ENCODE measurements at places on chromosomes 3 and 15. TPM values are rescaled to one million over a fixed set of nuclear protein-coding genes. Genes with fewer than 3 reads are reported as not detected.

The GOLGA8J gene
- polyA plus RNA-seq: not detected

The CLDN11 gene
- polyA plus RNA-seq: 440 TPM

DNA sequence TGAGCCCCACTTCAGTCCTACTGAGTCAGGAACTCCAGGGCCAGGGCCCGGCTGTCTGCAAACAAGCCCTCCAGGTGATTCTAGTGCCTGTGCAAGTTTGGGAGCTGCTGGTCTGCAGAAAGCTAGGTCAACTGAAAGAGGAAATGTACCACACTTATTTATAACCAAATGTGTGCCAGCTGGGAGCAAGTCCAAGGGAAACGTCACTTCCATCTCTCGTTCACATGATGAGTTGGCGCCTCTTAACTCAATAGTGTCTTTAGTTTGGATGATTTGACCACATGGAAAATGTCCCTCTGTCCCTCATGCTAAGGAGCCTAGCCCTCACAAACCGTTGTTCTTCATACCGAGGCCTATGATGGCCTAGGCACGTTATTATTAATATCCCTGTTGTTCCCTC, 43.2 kb downstream of the GOLGA8S start:
- H3K4me3 ChIP-seq: no peak overlapping the region
- no peaks in the 10 kb centered on the region for H3K4me1 ChIP-seq
- H3K27me3 ChIP-seq: no peaks in the 10 kb centered on the region
- no peaks in the 10 kb centered on the region for H3K36me3 ChIP-seq
- no peak for DNase-seq
- H3K27ac ChIP-seq: no peak overlapping the region

DNA sequence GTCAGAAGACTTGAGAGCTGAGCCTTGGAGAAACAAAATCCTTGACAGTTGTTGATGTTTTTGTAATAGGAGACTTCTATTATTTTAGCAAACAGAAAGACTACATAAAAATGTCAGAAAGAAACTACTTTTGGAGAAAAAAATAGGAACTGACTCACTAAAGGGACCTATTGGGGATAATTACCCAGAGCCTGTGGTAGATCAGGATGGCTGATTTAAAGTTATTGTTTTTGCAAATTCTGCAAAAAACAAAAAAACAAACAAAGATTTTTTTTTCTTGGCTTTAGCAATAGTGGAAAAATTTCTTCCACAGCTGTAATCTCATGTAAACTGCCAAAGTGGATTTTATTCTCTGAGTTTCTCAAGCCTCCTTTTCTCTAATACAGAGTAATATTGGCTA, 101.5 kb upstream of the SATB1 start:
- no peaks in the 10 kb centered on the region for H3K27me3 ChIP-seq
- no peaks in the 10 kb centered on the region for H3K4me1 ChIP-seq
- no peaks in the 10 kb centered on the region for H3K36me3 ChIP-seq
- no peak overlapping the region for H3K4me3 ChIP-seq

DNA sequence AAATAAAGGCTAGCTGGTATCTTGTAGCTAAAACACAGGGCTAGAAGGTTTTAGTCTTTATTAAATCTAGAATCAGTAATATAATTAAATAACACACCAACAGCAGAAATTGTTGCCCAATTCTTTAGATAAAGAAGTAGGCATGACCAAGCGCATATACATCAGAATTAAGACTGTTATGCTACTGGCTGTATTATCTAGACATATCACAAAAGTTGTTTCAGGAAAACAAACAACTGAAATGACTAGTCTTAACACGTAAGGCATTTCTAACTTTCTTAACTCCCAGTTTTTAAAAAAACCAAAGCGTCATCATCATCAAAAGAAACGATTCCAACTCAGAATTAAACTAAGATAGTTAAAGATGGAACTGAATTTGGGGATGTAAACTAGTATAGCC, 55.4 kb downstream of the EMC4 start:
- no peak for DNase-seq
- no peaks in the 10 kb centered on the region for H3K4me1 ChIP-seq
- no peak overlapping the region for H3K27ac ChIP-seq
- no peak overlapping the region for H3K4me3 ChIP-seq
- no peaks in the 10 kb centered on the region for H3K36me3 ChIP-seq

- no peaks in the 10 kb centered on the region for H3K4me1 ChIP-seq
- H3K36me3 ChIP-seq: peaks cover 4% of the 10 kb centered on the region
- H3K4me3 ChIP-seq: no peak overlapping the region
Measured at GRCh38 chr3:131020122-131020693, 6.4 kb downstream of the ASTE1 start.

DNA sequence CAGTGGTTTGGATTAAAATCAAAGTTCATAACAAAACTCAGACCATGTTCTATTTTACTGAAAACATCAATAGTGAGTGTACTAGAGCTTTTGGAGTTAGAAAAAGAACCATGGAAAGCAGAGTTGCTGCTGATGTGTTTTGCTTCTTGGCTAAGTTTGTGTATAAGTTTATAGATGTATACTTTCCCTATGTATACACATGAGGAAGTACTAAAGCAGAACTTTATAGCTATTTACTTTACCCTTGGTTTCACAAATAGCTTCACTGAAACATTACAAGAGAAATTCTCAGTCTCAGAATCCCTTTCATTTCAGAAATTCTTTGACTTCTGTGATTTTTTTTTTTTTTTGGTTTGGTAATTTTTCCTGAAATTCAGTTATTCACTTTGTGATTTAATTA, 229.0 kb downstream of the PTPRG start:
- H3K27ac ChIP-seq: no peak overlapping the region
- no peaks in the 10 kb centered on the region for H3K36me3 ChIP-seq
- no peak for DNase-seq

The LHFPL4 gene
- polyA plus RNA-seq: 0.01 TPM

The WDR53 gene
- 9.8 TPM for polyA plus RNA-seq

The BOC gene
- polyA plus RNA-seq: 4.2 TPM

GRCh38 chr15:83207009-83207659, 489 bp downstream of the HDGFL3 start:
- H3K4me3 ChIP-seq: peak overlapping the region; percentile 81
- H3K27ac ChIP-seq: peak overlapping the region; percentile 87
- DNase-seq: peak; percentile 49
- no peaks in the 10 kb centered on the region for H3K36me3 ChIP-seq

DNA sequence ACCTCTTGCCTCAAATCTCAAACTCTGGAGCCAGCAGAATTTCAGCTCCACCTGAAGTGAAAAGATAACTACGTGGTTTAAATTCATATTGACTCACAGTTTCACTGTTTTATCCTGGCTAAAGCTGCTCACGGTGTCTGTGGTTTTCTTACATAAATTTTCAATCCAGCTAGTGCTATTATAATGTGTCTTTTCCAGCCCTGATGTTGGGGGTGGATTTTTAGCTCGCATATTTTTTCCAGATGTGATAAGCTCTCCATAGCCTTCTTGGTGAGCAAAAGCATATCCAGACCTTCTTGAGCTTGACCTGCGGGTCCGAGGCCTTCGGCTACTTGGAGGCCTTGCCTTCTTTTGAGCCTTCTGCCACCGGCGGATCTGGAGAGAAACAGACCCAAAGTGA, 239.3 kb downstream of the DTWD1 start:
- peak overlapping the region; percentile 53 for H3K27ac ChIP-seq
- H3K4me1 ChIP-seq: peaks cover 18% of the 10 kb centered on the region
- H3K27me3 ChIP-seq: no peaks in the 10 kb centered on the region

The FOXB1 gene
- not detected for polyA plus RNA-seq

The CCR9 gene
- polyA plus RNA-seq: not detected

DNA sequence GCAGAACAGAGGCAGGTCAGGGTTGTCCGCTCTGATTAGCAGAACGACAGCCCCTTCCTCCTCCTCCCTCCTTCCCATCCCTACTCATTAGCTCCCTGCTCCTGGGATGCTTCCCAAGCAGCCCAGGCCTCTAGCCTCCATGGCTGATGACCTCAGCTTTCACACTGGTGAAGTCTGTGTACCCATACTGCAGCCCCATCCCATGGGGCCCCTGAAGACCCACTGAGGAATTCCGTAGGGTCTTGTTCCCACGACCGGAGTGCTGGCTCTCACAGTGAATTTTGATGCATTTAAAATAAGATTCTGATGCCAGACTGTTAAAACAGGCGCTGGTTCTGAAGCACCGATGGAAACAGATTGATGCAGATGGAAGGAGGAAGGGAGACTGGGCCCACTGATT, 36.1 kb downstream of the GOLGA6A start:
- H3K36me3 ChIP-seq: peaks cover 7% of the 10 kb centered on the region
- DNase-seq: no peak
- peaks cover 13% of the 10 kb centered on the region for H3K4me1 ChIP-seq
- no peak overlapping the region for H3K27ac ChIP-seq

- no peaks in the 10 kb centered on the region for H3K36me3 ChIP-seq
- no peaks in the 10 kb centered on the region for H3K4me1 ChIP-seq
- H3K27ac ChIP-seq: no peak overlapping the region
- DNase-seq: peak; percentile 63
- no peak overlapping the region for H3K4me3 ChIP-seq
Measured at GRCh38 chr3:189393598-189393997, 221.8 kb downstream of the TPRG1 start.

- no peak overlapping the region for H3K4me3 ChIP-seq
- no peak overlapping the region for H3K27ac ChIP-seq
- H3K4me1 ChIP-seq: no peaks in the 10 kb centered on the region
- no peaks in the 10 kb centered on the region for H3K36me3 ChIP-seq
- no peaks in the 10 kb centered on the region for H3K27me3 ChIP-seq
- DNase-seq: peak; percentile 34
Measured at GRCh38 chr3:172557515-172558220, 34.4 kb upstream of the TNFSF10 start.

DNA sequence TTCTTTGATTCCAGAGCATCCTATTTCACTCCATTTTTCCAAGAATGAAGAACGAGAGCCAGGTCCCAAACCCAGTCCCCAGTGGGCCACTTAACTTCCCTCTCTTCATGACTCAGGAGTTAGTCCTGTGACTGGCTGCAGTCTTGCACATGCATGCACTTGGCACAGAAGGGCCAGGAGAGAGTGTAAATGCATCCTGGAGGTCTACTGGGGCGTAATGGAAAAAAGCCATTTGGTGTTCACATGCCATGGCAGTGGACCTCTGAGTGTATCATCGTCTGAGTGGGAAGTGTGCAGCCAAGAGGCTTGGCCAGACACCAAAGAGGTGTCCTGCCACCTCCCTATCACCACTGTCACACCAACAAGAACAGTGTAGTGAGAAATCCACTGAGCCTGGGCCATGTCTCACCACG, 15.1 kb upstream of the RFTN1 start:
- peaks cover 15% of the 10 kb centered on the region for H3K27me3 ChIP-seq
- H3K4me1 ChIP-seq: no peaks in the 10 kb centered on the region
- DNase-seq: no peak
- H3K36me3 ChIP-seq: no peaks in the 10 kb centered on the region
- H3K27ac ChIP-seq: no peak overlapping the region

DNA sequence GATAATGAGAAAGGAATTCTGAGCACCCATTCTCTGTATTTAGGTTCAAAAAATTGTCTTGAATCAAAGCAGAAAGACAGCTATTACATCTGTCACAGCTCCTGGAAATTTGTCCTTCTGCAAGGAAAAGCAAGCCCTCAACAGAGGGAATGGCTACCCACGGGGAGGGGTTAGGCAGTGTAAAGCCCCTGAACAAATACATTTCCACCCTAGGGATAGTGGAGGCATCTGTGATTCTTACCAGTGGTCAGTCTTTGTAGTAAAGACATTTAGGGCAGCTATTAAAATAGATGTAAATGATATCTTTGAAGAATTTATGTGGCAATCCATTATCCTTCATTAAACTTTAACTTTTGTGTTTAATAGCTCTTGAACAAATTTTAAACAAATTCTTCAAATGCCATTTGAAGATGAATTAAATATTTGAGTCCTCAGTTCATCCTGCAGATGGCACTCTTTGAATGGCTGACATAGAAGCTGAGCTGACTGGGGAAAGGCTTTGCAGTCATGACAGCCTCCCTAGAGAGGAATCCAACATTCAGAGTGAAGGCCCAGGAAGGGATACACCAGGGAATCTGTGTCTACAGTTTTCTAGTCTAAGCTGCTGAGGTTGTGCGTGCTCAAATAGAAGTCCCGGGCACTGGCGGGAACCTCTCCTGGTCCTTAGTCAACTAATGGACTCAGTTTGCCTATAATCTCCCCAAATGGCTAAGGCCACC, 359.7 kb upstream of the ROPN1 start:
- H3K27ac ChIP-seq: no peak overlapping the region
- no peak overlapping the region for H3K4me3 ChIP-seq
- no peaks in the 10 kb centered on the region for H3K36me3 ChIP-seq
- H3K4me1 ChIP-seq: no peaks in the 10 kb centered on the region
- H3K27me3 ChIP-seq: no peaks in the 10 kb centered on the region

DNA sequence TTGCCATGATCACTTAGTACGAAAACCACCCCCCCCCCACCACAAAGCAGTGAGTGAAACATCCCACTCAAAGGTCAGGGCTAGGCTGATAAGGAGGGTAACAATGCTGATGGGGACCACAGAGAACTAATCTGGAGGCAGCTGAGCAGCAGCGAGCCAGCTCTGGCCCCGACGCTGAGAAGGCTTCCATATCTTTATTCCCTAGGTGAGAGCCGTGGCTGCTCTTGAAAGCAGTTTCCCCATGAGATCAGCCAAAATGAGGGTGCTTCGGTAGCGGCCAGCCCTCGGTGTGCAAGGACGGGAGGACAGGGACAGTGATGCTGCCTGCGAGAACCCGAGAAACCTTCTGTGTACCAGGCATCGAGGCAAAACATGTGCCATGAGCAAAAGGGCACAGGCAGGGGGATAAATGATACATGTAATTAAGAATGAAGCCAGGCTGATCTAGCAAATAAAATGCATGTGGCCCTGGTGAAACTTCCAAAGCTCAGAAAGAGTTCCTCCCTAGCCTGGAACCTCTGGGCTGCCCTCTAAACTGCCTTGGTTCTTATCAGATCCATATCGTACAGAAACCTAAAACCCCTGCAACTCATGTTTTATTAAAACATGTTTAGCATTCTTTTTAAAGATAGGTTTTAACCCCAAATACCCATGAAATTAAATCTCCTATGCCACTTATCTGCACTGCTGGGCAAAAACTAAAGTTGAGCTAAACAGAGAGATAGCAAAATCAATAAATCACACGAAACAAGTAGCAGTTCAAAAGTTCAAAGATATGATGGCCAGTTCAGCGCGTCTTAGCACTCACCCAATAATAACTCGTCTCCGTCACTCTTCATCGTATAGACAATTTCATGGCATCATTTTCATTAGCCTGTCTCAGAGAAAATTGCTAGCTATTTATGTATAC, 337.3 kb downstream of the FOXP1 start:
- DNase-seq: no peak

The TFRC gene
- 118 TPM for polyA plus RNA-seq

DNA sequence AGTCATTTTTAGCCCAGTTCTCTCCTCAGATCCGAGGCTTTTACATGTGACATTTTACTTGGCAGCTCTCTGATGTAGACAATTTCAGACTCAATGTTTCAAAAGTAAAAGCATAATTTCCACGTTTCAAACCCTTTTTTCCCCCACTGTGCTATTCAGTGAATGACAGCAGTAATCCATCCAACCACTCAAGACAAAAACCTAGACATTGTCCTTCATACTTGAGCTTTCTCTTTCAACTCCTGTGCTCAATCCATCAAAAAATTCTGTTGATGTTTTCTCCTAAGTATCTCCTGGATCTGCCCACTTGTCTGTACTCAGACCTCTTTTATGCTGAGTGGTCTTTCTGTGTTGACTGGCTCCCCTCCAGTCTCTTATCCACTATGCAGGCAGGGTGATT, 214.7 kb downstream of the CHL1 start:
- no peaks in the 10 kb centered on the region for H3K27me3 ChIP-seq
- no peaks in the 10 kb centered on the region for H3K36me3 ChIP-seq
- DNase-seq: no peak
- no peak overlapping the region for H3K27ac ChIP-seq
- no peaks in the 10 kb centered on the region for H3K4me1 ChIP-seq
